ENCODE measurements at places on chromosomes 7 and 10. TPM values are rescaled to one million over a fixed set of nuclear protein-coding genes. Genes with fewer than 3 reads are reported as not detected.

Gene MASTL
- total RNA-seq = 6.4 TPM

Gene HYAL4
- not detected for total RNA-seq

Gene SORCS1
- total RNA-seq = under 0.01 TPM

Gene CFAP58
- 0.33 TPM for total RNA-seq

Gene IKZF1
- not detected for total RNA-seq

Gene STEAP2
- total RNA-seq = 29.8 TPM

Gene EBLN1
- total RNA-seq = not detected

Gene CALHM1
- total RNA-seq = not detected

Gene TFEC
- total RNA-seq = under 0.01 TPM

Gene SDK1
- total RNA-seq = 8.6 TPM

Gene CALN1
- not detected for total RNA-seq

Gene REPIN1
- 26.7 TPM for total RNA-seq

Gene FUOM
- 15.0 TPM for total RNA-seq

Gene NKX2-3
- total RNA-seq = not detected

Gene PPA1
- 287 TPM for total RNA-seq

Gene SPDYE2
- total RNA-seq = not detected

Gene ITGA8
- total RNA-seq = 1.3 TPM

Gene EIF4EBP2
- 21.8 TPM for total RNA-seq

Gene AKR1C8
- not detected for total RNA-seq

Gene AQP1
- total RNA-seq = 44.6 TPM

Gene SEMA3D
- total RNA-seq = 12.1 TPM

Gene C10orf71
- total RNA-seq = not detected

Gene SPDYE1
- under 0.01 TPM for total RNA-seq

Gene WASHC2C
- 64.1 TPM for total RNA-seq

Gene LRMDA
- total RNA-seq = 1.0 TPM

Gene MKI67
- 0.26 TPM for total RNA-seq

Gene MMRN2
- 2.1 TPM for total RNA-seq

Gene ZNF33A
- 11.8 TPM for total RNA-seq

Gene CTTNBP2
- 4.4 TPM for total RNA-seq

Gene PLAC9
- total RNA-seq = 16.7 TPM

Gene DOCK1
- 91.0 TPM for total RNA-seq

Gene SLC29A4
- 6.4 TPM for total RNA-seq

Gene CPN1
- not detected for total RNA-seq

Gene NUTM2E
- under 0.01 TPM for total RNA-seq

Gene ASB10
- not detected for total RNA-seq

Gene IDI2
- total RNA-seq = not detected

Gene LIPM
- not detected for total RNA-seq

Gene PAOX
- total RNA-seq = 9.2 TPM

Gene MICU1
- 52.1 TPM for total RNA-seq

Gene PDE6C
- not detected for total RNA-seq

Gene GRID2IP
- not detected for total RNA-seq

Gene PSTK
- 6.4 TPM for total RNA-seq

Gene CCDC7
- total RNA-seq = 18.0 TPM

Gene ALOX5
- total RNA-seq = not detected

Gene TRPV5
- not detected for total RNA-seq

Gene ZNF511
- total RNA-seq = 23.6 TPM

Gene PHYH
- total RNA-seq = 31.5 TPM

Gene PTF1A
- total RNA-seq = not detected

Gene TLX1
- not detected for total RNA-seq

Gene RGR
- total RNA-seq = not detected

Gene C10orf67
- total RNA-seq = under 0.01 TPM
